ENCODE measurements at places on chromosomes 2 and 18.

- DNase-seq, result no peak
Observed at GRCh38 chr2:63051042-63051794, 588 bp downstream of the OTX1 start.

GRCh38 chr2:168396131-168396530, 59.9 kb upstream of the CERS6 start:
- DNase-seq, result no peak

DNA sequence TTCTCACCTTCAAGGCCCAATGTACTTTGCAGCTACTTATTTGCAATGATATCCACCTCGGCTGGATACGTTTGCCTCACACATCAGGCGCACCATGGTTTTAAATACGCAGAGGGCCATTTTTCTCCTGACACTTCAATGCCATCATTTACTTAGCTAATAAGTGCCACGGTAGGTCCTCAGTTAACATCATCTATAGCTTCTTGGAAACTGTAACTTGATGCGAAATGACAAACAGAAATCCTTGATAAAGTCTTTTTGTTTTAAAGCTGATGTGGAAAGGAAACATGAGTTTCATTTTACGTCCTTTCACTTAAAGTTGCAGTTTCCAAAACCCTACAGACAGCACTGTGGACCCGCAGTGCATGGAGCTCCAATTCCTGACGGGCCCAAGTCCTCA, 37.1 kb downstream of the ZNF516 start:
- no peak for DNase-seq

- DNase-seq, result peak; percentile 27
Observed at GRCh38 chr2:170973492-170974303, 44.6 kb downstream of the GORASP2 start.

DNA sequence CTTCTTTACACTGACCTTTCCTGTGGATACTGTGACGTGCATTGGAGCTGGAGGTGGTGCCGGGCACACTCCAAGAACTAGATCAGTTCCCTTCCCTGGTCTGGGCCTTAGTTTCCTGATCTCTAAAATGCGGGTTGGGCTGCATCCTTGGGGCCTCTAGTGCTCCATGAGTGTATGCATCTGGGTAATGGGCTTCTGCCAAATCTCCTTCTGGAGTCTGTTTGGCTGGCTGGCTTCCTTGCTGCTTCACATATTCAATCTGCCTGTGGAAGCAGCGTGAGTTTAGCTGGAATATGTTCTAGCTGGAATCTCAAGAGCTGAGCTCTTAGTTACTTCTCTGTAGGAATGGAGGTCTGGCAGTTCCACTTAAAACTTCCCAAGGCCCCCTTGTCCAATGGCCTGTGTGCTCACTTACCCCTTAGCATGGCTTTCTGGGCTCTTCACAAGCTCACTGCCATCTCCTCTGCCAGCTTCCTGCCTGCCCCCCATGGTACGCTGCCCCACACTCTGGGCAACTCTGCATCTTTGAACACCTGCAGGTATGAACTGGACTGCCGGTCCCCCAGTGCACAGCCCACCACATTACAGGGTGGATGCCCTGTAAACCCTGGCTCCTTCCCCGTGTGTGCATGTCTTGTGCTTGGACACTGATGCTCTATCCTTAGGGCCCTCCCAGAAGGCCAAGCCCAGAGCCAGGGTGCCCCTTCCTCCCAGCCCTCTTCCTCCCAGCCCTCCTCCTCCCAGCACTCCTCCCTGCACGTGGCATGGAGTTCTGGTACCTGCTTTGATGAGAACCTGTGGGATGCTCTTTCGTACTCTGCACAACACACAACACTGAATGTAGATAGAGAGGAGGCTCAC, 103.6 kb upstream of the SMAD2 start:
- no peak for DNase-seq

GRCh38 chr2:66432801-66433694, 1.9 kb upstream of the MEIS1 start:
- no peak for DNase-seq

DNA sequence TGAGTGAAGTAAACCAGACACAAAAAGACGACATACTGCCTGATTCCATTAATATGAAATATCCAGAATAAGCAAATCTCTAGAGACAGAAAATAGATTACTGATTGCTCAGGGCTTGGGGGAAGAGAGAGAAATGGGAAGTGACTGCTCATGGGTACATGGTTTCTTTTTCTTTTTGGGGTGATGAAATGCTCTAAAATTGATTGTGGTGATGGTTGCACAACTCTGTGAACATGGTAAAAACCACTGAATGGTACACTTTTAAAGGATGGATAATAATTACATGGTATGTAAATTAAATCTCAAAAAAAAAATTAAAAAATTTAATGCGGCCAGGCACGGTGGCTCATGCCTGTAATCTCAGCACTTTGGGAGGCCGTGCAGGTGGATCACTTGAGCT, 39.3 kb downstream of the RPL31 start:
- no peak for DNase-seq

- DNase-seq, result no peak
Observed at GRCh38 chr18:74407888-74408287, 49.2 kb downstream of the DIPK1C start.

GRCh38 chr2:37742286-37742685, 70.8 kb upstream of the CDC42EP3 start:
- DNase-seq, result no peak

DNA sequence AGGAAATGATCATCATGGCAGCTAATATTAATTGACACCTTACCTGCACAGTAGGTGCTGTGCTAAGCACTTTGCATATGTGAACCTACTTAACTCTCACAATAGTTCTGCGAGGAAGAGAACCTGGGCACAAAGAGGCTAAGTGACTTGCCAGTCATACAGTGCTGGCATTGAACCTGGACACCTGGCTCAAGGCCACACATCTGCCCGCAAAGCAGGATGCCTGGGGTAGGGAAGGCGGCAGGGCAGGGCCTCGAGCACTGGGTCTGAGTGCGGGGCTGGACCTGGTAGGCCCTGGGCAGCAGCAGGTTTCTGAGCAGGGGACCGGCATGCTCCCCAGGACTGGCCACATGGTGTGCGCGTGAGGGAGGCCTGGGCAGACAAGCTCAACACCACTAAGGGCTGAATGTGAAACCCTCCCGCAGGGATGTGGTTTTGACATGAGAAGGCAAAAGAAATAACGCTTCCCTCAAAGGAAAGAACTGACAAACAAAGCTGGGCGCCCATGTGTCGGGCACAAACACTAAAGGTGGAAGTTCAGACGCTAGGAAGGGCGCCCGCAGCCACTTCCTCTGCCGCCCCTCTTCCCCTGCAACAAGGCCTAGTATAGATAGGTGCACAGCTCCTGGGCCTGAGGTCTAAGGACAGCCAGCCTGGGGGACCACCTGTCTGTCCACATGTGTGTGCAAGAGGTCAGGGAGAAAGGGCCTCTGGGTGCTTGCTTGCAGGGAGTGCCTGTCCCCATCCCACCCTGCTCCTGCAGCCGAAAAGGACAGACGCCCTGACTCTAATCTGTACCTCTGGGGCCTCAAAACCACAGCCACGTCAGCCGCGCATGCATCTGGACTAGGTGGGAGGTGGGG, 92.5 kb downstream of the ZFP36L2 start:
- no peak for DNase-seq

- DNase-seq, result no peak
Observed at GRCh38 chr2:15992457-15993231, 52.3 kb downstream of the MYCN start.

GRCh38 chr2:207107551-207107950, 58.2 kb downstream of the KLF7 start:
- DNase-seq, result no peak

GRCh38 chr2:85992611-85993010, 103.8 kb upstream of the ST3GAL5 start:
- no peak for DNase-seq
